Karpas-422 (cell line): ENCODE measurements at places on chromosomes 3 and 15.

DNA sequence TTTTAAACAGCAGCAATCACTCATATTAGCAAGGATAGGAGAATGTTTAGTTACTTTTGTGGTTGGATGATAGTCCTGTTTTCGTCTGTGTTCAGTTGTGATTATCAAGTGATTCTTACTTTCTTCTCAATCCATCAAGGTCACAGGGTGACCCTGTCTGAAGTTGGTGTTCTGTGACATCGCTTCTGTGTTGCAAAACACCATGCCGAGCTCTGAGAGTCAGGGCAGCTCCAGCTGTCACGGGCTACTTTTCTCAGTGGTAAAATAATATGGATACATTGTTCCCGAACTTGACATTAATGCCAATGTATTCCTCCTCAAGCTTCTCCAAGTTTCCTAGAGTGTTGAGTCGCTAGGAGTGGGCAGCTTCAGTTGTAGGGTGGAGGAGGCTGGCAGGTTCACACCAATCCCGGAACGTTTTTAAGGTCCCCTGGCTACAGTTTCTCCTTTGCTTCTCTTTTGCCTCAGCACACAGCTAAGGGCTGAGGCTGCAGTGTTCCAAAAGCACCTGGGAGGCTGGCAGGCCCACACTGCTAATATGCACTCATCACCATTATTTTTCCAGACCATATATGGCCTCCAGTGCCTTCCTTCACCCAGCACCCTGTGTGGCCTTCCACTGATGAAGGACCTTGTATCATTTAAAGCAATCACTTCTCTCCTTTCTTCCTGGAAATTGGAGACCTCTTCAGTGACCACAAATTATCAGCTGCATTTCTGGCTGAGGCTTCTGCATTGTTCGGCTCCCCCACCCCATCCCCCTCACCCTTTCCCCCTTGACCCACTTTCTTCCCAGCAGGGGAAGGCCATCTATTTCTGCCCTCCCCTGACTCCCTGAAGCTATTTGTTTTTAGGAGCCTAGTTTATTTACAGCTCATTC is 25.8 kb downstream of the COLQ start:
- H3K27me3 ChIP-seq: no peaks in the 10 kb centered on the region
- H3K36me3 ChIP-seq: no peaks in the 10 kb centered on the region
- H3K27ac ChIP-seq: no peak overlapping the region
- no peak overlapping the region for H3K4me3 ChIP-seq
- DNase-seq: peak; percentile 25

- H3K4me1 ChIP-seq: peaks cover 7% of the 10 kb centered on the region
- H3K36me3 ChIP-seq: no peaks in the 10 kb centered on the region
- H3K4me3 ChIP-seq: no peak overlapping the region
Observed at GRCh38 chr3:188947401-188948280, 224.1 kb upstream of the TPRG1 start.

- H3K27me3 ChIP-seq: no peaks in the 10 kb centered on the region
- peaks cover 31% of the 10 kb centered on the region for H3K4me1 ChIP-seq
- no peak for DNase-seq
- H3K36me3 ChIP-seq: peaks cover 71% of the 10 kb centered on the region
Observed at GRCh38 chr3:128111147-128111546, 12.5 kb downstream of the RUVBL1 start.

DNA sequence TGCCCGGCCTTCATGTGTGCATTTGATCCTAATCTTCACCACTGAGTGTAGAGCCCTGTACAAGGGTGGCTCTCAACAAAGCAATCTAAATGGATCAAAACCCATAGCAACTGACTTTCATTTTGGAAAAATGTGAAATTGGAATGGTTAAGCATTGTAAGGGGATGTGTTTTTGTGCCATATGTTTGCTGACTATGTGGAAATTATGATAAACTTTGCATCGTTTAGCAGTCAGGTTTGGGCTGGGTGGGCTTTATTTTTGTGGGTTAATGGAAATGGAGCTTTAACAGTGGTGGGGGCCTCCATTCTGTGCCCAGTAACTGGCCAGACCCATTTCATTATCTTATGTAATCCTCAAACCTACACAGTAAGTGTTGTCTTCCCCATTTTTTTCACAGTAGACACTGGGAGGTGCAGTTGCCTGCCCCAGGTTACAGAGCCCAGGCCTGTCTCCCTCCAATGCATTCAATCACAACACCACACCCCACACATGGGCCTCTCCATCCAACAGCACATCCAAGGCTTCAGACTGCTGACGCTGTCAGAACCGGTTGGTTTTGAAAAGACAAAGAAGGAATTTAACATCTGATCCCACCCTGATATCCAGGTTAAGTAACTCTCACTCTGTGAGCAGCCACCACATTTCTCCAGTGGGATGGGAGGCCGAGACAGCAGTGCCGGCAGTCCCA is 136.3 kb upstream of the ABHD17C start:
- H3K27ac ChIP-seq: no peak overlapping the region
- H3K27me3 ChIP-seq: no peaks in the 10 kb centered on the region
- DNase-seq: no peak
- H3K36me3 ChIP-seq: no peaks in the 10 kb centered on the region

DNA sequence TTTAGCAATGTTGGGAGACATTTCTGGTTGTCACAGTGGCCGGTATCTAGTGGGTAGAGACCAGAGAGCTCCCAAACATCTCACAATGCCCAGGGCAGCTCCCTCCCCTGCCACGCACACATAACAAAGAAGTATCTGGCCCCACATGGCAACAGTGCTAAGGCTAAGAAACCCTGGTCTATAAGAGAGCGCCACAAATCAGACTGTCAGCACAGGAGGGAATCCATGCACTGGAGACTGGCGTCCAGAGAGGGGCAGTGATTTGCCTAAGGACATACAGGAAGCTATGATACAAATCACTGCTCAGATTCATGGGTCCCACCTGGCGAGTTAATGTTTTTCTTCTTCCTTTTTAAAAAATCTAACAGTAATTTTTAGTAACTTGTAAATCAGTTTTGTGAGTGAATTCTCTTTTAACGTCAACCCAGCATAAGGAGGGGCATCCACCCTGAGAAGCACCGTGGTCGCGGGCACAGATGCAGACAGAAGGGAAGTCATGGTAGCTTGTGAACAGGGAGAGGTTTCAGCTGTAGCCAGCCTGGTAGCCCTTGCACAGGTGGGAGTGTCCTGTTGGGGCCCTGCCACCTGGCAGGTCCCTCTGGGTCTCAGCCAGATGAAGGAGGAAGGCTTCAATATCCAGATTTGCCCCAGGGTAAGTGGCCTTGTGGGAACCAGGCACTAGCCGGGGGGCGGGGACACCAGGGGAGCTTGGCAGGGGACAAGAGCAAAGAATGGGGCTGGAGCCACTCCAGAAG is 8.7 kb downstream of the ISG20 start:
- H3K27me3 ChIP-seq: no peaks in the 10 kb centered on the region
- H3K36me3 ChIP-seq: peaks cover under 1% of the 10 kb centered on the region; the same call in 1 of the 2 replicates
- peaks cover 62% of the 10 kb centered on the region for H3K4me1 ChIP-seq

DNA sequence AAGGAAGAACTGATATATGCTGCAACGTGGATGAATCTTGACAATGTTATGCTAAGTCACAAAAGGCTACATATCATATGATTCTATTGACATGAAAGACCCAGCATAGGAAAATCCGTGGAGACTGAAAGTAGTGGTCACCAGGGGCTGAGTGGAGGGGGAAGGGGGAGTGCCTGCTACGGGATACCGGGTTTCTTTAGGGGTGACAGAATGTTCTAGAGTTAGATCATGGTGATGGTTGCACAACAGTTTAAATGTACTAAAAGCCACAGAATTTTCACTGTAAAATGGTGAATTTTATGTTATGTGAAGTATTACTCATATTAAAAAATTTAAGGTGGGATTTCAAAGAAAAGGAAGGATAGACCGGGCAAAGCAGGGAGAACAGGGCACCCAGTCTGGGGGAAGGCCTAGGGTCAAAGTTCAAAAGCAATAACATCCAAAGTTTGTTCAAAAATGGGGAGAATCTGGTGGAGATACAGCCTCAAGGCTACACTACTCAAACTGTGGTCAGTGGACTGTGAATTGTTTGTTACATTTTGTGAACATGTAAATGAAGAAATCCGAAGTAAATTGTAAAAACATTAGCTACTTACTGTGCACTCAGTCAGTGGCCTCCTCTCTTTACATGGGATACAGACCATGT is 74.2 kb upstream of the FNDC3B start:
- DNase-seq: no peak
- no peak overlapping the region for H3K4me3 ChIP-seq
- H3K36me3 ChIP-seq: no peaks in the 10 kb centered on the region

DNA sequence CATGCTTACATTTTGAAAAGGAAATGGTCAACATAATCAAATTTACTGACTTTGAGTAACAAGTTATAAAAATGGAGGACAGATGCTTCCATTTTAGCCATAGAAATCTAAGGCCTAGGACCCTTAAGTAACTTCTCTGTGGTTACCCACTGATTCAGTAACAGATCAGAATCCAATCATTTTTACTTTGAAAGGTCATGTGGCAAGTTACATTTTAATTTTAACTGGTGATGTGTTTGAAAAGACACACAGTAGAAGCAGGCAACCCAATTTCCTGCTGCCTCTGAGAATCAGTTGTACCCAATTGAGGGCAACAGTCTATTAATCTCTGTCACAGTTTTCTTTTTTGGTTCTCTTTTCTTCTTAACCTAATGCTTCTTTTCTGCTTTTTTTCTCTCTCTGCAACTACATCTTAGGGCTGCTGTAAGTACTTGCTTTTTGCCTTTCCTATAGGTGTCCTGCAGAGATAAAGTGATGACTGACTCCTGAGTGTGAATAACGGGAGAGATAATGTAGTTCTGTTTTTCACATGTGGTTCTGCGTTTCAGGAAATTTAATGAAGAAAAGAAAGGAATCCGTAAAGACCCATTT is 3.3 kb downstream of the ZWILCH start:
- no peak overlapping the region for H3K4me3 ChIP-seq
- no peak overlapping the region for H3K27ac ChIP-seq
- H3K27me3 ChIP-seq: no peaks in the 10 kb centered on the region
- peaks cover 19% of the 10 kb centered on the region for H3K36me3 ChIP-seq

DNA sequence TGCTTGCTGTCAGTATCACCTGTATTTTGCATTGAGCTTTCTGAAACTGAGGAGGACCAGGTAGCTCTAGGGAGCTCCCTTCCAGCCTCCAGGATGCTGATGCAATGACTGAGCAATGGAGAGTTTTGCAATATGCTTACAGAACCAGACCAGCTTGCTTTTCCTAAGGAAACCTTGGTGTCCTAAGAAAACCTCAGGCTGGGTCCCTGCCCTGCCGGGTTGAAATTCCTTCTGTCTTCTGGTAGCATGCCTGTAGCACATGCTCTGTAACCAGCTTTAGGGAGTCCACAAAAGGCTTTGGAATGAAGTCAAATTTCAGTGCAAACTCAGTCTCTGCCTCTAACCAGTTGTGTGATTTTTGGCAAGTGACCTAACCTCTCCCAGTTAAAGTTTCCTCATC is 65.8 kb upstream of the GSK3B start:
- no peak overlapping the region for H3K27ac ChIP-seq
- H3K27me3 ChIP-seq: no peaks in the 10 kb centered on the region

GRCh38 chr3:52472239-52473000 is 17.0 kb downstream of the NISCH start:
- H3K27ac ChIP-seq: no peak overlapping the region
- no peaks in the 10 kb centered on the region for H3K27me3 ChIP-seq
- no peaks in the 10 kb centered on the region for H3K4me1 ChIP-seq
- DNase-seq: no peak
- no peak overlapping the region for H3K4me3 ChIP-seq

DNA sequence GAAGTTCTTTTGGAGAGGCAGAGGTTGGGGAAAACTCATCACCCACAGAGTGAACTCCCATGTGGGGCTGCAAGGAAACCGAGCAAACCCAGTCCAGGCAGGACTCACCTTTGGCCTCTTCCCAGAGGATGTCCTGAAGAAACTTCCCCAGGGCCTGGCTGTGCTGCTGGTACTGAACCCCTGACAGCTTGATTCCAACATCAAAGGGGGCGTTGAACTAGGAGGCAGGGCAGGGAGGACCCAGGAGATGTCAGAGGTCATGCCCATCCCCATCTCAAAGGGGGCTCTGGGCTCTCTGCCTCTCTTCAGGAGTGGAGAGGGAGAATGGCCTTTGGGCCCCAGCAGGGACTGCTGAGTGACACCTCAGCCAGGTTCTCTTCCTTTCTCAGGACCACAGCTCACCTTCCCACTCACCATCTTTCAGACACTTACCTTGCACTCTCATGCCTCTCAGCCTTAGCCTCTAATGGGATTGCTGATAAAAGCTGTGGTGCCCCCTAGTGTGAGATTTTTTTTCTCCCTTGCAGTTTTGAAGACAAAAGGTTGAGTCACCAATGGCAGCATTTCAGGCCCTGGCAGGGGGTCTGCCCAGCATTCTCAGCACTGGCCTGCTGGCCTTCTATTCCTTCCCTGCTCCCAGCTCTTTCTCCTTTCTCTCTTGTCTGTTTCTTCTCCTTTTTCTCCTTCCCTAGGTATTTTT is 6.0 kb downstream of the GHRL start:
- H3K36me3 ChIP-seq: peaks cover 17% of the 10 kb centered on the region; the same call in 1 of the 2 replicates
- peaks cover 9% of the 10 kb centered on the region for H3K4me1 ChIP-seq
- no peak overlapping the region for H3K4me3 ChIP-seq
- H3K27me3 ChIP-seq: no peaks in the 10 kb centered on the region

- H3K36me3 ChIP-seq: no peaks in the 10 kb centered on the region
- H3K27ac ChIP-seq: no peak overlapping the region
- DNase-seq: peak; percentile 79
- H3K27me3 ChIP-seq: no peaks in the 10 kb centered on the region
- no peak overlapping the region for H3K4me3 ChIP-seq
- H3K4me1 ChIP-seq: no peaks in the 10 kb centered on the region
Observed at GRCh38 chr3:171566803-171567422, 106.7 kb upstream of the TNIK start.

DNA sequence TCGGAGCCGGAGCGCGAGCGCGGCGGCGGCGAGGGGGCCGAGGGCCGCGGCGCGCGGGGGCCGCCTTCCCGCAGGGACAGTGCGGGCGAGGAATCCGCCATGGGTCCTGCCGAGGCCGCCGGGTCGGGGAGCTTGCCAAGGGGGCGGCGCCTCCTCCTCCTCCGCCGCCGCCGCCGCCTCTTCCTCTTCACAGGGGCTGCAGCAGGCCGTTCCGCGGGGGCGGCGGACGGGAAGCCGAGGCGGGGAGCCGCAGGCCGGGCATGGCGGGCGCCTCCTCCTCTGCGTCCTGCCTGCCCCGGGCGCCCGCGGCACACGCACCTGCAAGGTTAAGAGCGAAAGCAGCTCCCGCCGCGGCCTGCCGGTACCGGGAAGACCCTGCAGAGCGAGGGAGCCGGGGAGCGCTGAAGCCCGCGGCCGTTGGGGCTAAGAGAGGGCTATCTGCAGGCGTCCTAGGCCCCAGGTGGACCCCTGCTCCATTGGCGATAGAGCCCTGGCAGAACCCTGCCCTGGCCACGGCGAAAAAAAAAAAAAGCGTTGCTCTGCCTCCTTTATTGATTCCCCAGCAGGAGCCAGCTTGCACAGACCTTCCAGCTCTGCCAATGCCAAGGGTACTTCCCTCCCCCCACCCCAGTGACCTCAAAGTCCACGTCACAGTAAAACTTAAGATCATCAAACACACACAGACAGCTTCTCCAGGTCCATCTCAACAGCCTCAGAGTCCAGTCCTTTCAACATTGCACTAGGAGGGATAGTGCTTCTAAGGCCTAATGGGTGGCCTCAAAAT is at the start of gene LYSMD2:
Gene LYSMD2, minus strand, starts transcription at position 134 of the 784 bp plus-strand sequence. Its CDS starts 33 bp downstream, at position 101.
- H3K4me1 ChIP-seq: peaks cover 33% of the 10 kb centered on the region
- no peaks in the 10 kb centered on the region for H3K27me3 ChIP-seq
- no peak within 1 kb of the TSS for H3K27ac ChIP-seq
- DNase-seq: peak; percentile 82
- H3K4me3 ChIP-seq: peak within 1 kb of the TSS; percentile 69

- no peaks in the 10 kb centered on the region for H3K27me3 ChIP-seq
- DNase-seq: no peak
- peaks cover 8% of the 10 kb centered on the region for H3K4me1 ChIP-seq
Observed at GRCh38 chr3:133277813-133278212, 122.0 kb upstream of the BFSP2 start.

- no peaks in the 10 kb centered on the region for H3K27me3 ChIP-seq
- no peak for DNase-seq
- no peaks in the 10 kb centered on the region for H3K36me3 ChIP-seq
- no peak overlapping the region for H3K27ac ChIP-seq
- peaks cover 10% of the 10 kb centered on the region for H3K4me1 ChIP-seq
Observed at GRCh38 chr3:122246199-122246598, 62.7 kb downstream of the CASR start.
